ENCODE measurements at places on chromosomes 3 and 15.

- no peak for DNase-seq
Measured at GRCh38 chr3:136586580-136586979, 165.6 kb downstream of the STAG1 start.

- no peak for DNase-seq
Measured at GRCh38 chr3:74080056-74080461, 455.3 kb upstream of the PDZRN3 start.

GRCh38 chr3:140276703-140277102 is 341.7 kb downstream of the CLSTN2 start:
- no peak for DNase-seq

DNA sequence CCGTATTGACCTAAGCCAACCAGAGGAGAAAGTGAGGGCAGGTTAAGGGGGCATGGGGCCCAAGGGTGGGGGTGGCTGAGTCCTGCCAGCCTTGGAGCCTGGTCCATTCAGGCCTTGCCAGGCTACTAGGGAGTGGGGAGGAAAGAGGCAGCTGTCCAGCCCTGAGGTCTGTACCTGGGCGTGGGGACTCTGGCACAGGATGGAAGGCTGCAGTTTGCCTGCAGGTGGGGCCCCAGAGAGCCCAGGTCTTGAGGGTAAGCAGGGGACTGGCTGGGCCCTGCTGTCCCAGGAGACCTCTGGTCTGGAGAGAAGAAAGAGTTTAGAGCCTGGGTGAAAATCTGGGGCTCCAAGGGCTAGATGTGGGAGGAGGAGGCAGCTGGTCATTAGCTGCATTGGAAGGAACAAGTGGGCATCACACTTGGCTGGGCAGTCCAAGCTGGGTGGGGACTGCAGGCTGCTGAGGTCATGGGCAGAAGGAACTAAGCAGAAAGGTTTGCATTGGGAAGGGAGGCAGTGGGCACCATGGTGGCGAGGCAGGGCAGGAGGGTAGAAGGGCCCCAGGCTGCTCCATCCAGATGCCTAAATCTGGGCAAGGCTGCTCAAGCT is 108.4 kb downstream of the OXNAD1 start:
- DNase-seq, result no peak

DNA sequence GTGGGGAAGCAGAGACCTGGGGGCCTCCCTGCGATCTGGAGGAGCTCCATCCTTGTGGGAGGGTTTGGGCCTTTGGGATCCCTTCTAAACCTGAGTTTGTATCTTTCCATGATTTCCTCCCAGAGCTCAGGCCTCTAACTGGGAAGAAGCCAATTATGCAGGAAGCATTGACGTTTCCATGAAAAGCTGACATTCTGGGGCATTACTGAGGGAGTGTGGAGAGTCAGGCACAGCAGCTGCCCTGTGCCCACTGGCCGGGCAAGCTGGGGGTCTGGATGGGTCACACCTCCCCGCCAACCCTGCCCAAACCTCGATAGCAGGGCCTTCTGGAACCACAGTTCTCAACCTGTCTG is 74.9 kb downstream of the EFCAB12 start:
- DNase-seq, result no peak

- no peak for DNase-seq
Measured at GRCh38 chr3:13500133-13500885, 20.2 kb downstream of the HDAC11 start.

DNA sequence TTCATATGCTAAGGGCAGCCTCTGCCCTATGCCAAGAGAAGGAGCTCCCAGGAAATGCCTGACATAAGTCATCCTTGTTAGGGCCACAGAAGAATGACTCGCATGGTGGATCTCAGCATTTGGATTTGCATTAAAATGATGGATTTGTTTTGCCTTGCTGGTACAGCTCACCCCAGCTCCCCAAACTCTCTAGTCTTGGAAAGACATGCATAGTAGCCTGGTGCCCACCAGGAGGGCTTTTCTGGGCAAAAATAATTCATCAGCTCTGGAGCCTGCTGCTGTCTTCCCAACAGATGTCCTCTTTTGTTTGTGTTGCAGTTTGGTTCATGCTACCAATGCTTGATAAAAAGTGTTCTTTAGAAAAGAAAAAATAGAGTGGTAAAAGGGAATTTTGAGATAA is 833.0 kb downstream of the AGBL1 start:
- DNase-seq, result no peak

- no peak for DNase-seq
Measured at GRCh38 chr3:56443372-56443771, 24.9 kb downstream of the ERC2 start.

DNA sequence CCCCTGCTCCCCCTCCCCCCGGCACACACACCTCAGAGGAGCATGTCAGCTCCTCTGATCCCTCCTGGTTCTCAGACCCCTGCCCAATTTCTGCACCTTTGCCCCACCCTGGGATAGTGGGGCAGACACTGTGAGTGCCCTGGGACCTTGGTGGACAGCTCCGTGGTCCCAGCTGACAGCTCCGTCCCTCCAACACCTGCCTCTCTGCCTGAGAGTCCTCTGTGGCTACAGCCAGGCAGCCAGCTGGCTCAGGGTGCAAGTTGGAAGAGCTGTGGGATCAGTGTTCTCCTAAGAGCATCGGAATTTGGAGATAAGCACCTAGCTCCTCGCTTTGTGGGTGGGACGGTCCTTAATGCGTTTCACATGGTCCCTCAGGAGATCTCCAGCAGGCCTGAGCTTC is 43.7 kb upstream of the PGPEP1L start:
- no peak for DNase-seq

- no peak for DNase-seq
Measured at GRCh38 chr15:63474810-63475316, 29.5 kb upstream of the USP3 start.
